Activated CD8-positive, alpha-beta memory T cell treated with anti-CD3 and anti-CD28 coated beads for 1 hour (primary cell): ENCODE measurements at places on chromosomes 7 and 10.

GRCh38 chr7:80929619-80930018 lies 10.8 kb upstream of the SEMA3C start:
- DNase-seq = no peak

DNA sequence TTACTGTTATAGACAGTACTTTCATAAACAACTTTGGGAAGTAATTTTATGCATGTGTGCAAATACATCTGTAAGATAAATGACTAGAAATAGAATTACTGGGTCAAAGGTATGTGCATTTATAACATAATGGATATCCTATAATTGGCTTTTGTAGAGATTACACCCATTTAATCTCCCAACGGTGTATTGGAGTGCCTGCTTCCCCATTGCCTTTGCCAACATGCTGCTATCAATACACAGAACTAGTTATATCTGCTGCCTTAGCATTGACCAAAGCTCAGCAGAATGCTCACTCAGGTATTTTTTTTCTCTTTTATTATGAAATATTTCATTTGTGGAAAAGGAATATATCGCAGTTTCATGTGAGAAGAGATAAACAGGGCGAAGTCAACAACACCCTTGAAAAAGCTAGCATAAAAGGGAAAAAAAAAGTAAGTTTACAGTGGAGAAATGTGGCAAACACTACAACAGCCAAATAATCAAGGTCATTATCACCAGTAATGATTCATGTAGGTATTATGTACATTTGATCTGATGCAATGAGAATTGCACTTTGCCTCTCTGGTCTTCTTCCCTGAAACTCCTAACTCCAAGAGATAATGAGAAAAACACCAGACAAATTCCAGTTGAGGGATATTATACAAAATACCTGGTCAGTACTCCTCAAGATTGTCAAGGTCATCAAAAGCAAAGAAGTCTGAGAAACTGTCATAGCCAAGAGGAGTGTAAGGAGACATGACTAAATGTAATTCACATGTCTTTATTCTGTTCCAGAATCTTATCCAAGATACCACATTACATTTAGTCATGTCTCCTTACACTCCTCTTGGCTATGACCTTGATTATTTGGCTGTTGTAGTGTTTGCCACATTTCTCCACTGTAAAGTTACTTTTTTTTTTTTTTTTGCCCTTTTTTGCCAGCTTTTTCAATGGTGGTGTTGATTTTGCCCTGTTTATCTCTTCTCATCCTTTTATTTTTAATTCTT lies 36.8 kb downstream of the MARCHF5 start:
- no peak for DNase-seq

GRCh38 chr10:29853913-29854312 lies 205.5 kb downstream of the JCAD start:
- DNase-seq = no peak

DNA sequence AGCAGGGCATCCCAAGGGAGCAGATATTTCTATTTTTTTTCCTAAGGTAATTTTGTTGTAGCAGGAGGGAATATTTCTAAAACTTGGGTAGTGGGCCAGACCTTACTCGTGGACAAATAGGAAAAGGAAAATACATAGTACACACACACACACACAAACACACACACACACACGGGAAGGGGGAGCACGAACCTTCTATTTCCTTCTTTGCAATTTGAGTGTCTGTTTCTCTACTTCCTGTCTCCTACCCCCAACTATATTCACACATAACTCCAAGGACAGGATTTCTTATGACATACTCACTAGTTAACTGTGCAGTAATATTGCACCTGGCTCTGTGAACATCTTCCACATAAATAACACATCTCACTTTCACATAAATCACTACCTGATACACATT lies 4.4 kb downstream of the LDB1 start:
- DNase-seq = no peak

DNA sequence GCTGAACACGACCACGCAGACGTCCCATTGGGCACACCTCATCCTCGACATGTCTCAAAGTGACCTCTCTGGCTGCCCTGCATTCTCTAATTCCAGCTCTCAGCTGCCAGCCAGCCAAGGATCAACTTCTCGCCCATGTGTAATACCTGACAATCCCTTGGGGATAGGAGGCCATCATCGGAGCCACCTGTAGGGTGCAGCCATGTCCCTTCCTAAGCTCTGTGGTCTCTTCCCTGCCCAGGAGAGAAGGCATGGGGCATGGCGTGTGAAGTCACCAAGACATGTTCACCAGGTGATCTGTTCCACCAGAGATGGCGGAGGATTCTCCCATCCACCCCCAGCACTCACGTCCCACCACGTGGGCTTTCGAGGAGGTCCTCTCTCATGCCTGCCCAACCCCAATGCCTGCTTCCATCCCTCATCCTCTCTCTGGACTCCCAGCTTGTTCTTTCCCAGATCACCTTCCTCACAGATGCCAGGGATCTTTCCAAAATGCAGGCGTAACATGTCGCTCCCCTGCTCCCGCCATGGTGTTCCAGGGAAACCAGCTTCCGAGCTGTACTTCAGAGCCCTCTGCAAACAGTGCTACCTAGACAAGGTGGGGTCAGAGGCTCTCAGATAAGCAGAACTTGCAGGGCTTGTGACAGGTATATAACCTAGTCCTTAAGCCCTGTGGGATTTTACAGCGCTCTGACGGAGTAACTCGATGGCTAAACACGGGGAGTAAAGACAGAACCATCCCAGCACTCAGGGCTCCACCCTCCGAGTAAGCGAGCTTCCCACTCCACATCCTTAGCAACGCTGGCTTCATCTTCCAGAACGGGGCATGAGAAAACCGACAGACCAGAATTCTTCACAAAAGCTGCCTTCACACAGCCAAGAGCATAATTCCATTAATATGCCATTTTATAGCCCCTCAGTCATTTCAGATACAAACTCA lies 41.1 kb downstream of the BRI3 start:
- no peak for DNase-seq

DNA sequence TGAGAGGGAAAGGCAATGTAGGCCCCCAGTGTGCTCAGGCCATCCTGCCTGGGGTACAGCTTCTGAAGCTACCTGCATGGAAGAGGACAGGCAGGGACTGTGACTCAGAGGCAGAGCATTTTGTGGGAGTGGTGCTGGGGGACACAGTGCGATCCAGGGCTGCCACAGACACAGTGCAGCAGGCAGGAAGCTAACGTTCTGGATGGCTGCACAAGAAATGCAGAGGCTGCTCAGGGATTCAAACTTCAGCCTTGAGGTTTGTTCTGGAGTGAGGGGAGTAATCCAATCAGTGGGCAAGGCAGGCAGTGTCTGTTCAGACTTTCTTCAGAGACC lies 648.0 kb upstream of the IGFBP3 start:
- no peak for DNase-seq

GRCh38 chr10:96360766-96361165 lies 2.0 kb upstream of the OPALIN start:
- no peak for DNase-seq

- DNase-seq = no peak
Measured at GRCh38 chr10:129524936-129525335, 57.9 kb downstream of the MGMT start.

GRCh38 chr7:1113548-1113885 lies 25.6 kb downstream of the GPER1 start:
- DNase-seq = no peak

DNA sequence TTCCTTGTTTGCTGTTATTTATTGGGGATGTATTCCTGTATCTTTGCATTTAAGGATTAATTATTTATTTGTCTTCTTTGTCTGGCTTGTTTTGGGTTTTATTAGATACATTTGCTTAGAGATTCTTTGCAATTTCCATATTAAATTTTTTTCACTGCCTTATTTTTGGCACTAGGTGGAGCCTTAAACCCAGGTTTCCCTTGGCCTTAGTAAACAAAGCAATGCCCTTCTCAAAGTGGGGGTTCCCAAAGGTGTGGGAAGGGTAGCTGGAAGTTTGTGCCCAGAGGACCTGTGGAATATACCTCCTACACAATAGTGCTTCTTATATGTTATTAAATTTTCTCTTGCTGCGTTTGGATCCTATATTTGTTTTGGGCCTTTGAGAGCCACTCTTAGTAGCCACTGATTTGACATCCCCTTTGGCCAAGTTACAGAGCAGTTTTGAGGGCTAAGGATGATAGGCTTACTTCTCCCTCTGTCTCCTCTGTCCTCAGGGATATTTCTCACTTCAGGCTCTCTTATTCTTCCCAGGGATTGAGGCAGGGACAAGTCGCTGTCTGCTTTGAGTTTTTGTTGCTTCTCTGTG lies 162.3 kb downstream of the ITGB1 start:
- DNase-seq = no peak

DNA sequence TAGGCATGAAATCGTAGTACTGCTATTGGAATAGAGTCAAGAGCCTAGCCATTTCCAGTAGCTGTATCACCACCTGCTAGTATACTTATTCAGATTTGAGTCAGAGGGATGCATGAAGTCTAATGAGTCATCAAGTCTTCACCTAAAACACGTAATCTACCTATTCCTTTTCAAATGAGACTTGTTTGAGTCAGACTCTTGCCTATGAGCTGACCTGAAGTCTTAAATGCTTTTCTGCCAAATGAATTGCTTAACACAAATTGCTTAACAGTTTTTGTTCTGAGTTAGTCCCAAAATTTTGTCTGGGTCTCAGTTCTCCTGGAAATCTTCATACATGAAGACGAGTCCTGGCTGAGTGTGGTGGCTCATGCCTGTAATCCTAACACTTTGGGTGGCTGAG lies 165.2 kb downstream of the GNAT3 start:
- no peak for DNase-seq

GRCh38 chr7:88005191-88005590 lies 71.1 kb downstream of the ADAM22 start:
- DNase-seq = no peak

DNA sequence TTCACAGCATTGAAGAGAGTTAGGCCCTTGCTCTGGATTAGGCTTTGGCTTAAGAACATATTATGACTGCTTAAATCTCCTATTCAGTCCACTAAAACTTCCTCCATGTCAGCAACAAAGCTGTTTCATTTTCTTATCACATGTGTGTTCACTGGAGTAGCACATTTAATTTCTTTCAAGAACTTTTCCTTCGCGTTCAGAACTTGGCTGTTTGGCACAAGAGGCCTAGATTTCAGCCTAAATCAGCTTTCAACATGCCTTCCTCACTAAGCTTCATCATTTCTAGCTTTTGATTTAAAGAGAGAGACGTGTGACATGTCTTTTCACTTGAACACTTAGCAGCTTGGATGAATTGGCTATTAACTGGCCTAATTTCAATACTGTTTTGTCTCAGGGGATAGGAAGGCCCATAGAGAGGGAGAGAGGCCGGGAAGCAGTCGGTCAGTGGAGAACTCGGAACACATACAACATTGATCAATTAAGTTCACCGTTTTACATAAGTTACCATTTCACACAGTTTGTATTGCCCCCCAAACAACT lies 885.2 kb upstream of the AUTS2 start:
- no peak for DNase-seq

- no peak for DNase-seq
Measured at GRCh38 chr10:77501152-77501845, 136.3 kb downstream of the KCNMA1 start.

DNA sequence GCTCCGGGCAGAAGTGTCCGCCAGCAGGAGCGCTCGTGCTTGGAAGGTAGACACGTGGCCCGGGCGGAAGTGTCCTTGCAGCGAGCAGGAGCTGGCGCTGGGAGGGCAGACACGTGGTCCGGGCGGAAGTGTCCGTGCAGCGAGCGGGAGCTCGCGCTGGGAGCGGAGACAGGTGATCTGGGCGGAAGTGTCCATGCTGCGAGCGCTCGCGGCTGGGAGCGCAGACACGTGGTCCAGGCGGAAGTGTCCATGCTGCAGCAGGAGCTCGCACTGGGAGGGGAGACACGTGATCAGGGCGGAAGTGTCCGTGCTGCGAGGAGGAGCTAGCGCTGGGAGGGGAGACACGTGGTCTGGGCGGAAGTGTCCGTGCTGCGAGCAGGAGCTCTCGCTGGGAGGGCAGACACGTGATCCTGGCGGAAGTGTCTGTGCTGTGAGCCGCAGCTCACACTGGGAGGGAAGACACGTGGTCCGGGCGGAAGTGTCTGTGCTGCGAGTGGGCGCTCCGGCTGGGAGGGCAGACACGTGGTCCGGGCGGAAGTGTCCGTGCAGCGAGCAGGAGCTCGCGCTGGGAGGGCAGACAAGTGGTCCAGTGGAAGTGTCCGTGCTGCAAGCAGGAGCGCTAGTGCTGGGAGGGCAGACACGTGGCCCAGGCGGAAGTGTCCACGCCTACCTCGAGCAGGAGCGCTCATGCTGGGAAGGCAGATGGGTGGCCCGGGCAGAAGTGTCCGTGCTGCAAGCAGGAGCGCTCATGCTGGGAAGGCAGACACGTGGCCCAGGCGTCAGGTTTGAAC lies 41.1 kb upstream of the PRKAR1B start:
- no peak for DNase-seq

DNA sequence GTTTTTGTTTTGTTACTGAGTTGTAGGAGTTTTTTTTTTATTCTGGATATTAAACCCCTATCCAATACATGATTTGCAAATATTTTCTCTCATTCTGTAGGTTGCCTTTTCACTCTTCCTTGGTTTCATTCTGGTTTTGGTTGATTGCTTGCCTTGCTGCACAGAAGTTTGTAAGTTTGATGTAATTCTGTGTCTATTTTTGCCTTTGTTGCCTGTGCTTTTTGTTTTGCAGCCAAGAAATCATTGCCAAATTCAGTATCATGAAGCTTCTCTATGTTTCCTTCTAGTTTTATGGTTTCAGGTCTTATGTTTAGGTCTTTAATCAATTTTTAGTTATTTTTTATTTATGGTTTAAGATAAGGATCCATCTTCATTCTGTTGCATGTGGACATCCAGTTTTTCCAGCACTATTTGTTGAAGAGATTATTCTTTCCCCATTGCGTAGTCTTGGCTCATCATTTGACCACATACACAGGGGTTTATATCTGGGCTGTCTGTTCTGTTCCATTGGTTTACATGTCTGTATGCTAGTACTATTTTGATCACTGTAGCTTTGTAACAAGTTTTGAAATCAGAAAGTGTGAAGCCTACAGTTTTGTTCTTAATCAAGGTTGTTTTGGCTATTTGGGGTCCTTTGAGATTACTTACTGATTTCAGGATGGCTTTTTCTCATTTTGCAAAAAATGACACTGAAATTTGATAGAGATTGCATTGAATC lies 26.4 kb downstream of the BMPR1A start:
- DNase-seq = no peak

- DNase-seq = no peak
Measured at GRCh38 chr7:109545686-109546085, 976.0 kb downstream of the DNAJB9 start.

- DNase-seq = no peak
Measured at GRCh38 chr10:42998481-42999384, 78.1 kb upstream of the RET start.

DNA sequence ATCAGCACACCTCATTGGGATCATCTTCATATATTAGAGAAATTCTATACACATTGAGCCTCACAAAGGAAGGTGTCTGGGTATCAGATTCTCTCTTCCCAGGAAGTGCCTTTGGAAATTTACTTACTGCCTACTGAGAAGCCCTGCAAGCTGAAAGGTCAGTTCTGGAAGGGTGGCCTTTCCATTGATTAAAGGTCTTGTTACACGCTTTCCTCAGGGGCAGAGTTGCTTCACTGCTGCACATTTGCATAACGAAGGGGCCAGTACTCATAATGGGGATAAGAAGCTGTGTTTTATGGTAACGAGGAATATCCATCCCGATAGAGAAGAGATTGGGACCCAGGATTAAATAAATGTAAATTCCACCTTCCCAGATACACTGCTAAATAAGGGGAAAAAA lies 19.4 kb upstream of the IL15RA start:
- DNase-seq = no peak
